Psoas muscle (tissue), 8 donors: ENCODE measurements at places on chromosomes 11 and 22.

- no peaks in the 10 kb centered on the region for H3K27me3 ChIP-seq
- H3K4me3 ChIP-seq, result peak overlapping the region; percentile 81
- DNase-seq, result no peak
- no peaks in the 10 kb centered on the region for H3K36me3 ChIP-seq
- H3K27ac ChIP-seq, result peak overlapping the region; percentile 96
Measured at GRCh38 chr11:34916843-34917770, 689 bp downstream of the PDHX start.

DNA sequence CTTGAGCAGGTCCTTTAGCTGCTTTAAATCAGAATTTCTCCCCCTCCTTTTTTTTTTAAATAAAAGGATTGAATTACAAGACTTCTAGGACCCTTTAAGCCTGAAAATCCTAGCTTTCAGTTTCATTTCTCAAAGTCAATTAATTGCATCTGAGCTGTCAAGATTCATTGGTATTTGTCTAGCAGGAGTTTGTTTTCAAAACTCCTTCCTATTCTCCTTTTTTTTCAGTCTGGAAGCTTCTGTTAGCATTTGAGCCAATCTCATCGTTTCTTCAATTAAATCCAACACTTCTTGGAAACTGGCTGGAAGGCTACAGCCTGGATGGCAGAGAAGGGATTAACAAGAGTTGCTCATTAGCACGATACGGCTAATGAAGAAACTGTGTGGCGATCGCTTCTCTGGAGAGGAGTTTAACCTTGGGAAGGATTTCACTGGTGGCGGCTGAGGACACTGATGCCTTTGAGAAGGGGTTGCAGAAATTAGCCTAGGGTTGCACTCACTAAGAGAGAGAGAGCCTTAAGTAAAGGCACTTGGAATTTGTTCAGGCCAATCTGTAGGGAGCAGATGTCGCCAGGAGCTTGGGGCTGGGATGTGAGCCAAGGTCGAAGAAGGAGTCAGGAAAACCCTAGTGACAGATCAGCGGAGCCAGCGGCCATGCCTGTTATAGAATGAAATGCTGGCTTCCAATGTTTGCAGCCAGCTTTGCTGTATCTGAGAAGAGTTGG is 43.8 kb upstream of the API5 start:
- H3K36me3 ChIP-seq, result no peaks in the 10 kb centered on the region
- H3K27ac ChIP-seq, result no peak overlapping the region
- no peak overlapping the region for H3K4me3 ChIP-seq
- DNase-seq, result peak; percentile 32
- H3K27me3 ChIP-seq, result no peaks in the 10 kb centered on the region

DNA sequence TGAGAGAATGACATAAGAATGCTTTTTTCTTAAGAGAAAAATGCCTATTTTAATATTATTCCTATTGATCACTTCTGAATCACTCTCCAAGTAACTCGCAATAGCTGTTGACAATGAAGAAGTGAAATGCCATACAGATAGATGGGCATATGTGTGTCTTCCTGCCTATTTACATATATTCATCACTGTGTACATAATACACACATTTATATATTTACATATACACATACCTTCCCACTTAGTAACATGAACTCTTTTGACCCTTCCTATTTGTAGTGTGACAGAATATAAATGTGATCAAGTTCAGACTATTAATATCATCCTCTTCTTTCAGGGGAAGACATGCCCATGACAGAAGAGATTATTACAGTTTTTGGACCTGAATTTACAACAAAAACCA is 756.7 kb downstream of the DLG2 start:
- peaks cover 9% of the 10 kb centered on the region for H3K4me1 ChIP-seq
- H3K27ac ChIP-seq, result no peak overlapping the region
- H3K36me3 ChIP-seq, result no peaks in the 10 kb centered on the region
- no peak for DNase-seq

DNA sequence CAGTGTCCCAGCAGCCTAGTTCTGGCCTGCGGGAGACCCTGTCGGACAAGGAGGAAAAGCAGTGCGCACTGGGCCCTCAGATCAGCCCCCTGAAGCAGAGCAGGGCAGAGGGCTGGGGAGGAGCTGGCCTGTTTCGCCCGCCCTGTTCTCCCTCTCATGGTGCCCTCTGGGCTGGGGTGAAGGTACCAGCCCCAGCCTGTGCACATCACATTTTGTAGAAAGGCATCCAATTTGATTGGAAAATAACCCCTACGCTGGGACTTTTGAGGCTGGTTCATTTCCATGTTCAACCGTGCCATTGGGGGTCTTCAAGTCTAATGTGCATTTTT is 832 bp upstream of the NAP1L4 start:
- H3K27me3 ChIP-seq, result no peaks in the 10 kb centered on the region
- H3K4me3 ChIP-seq, result peak overlapping the region; percentile 94
- peaks cover 44% of the 10 kb centered on the region for H3K4me1 ChIP-seq

- no peaks in the 10 kb centered on the region for H3K27me3 ChIP-seq
- H3K36me3 ChIP-seq, result no peaks in the 10 kb centered on the region
- H3K4me1 ChIP-seq, result peaks cover 11% of the 10 kb centered on the region
- H3K4me3 ChIP-seq, result peak overlapping the region; percentile 93
- no peak for DNase-seq
Measured at GRCh38 chr11:63985812-63986155, 454 bp upstream of the OTUB1 start.

GRCh38 chr11:78830277-78830819 is 255.7 kb upstream of the NARS2 start:
- no peaks in the 10 kb centered on the region for H3K4me1 ChIP-seq
- no peak for DNase-seq
- no peaks in the 10 kb centered on the region for H3K27me3 ChIP-seq
- H3K4me3 ChIP-seq, result no peak overlapping the region
- H3K36me3 ChIP-seq, result no peaks in the 10 kb centered on the region

GRCh38 chr11:44917741-44918140 is 32.9 kb downstream of the TP53I11 start:
- H3K4me1 ChIP-seq, result no peaks in the 10 kb centered on the region
- no peaks in the 10 kb centered on the region for H3K27me3 ChIP-seq
- no peak overlapping the region for H3K27ac ChIP-seq
- DNase-seq, result no peak
- no peaks in the 10 kb centered on the region for H3K36me3 ChIP-seq

GRCh38 chr22:18114976-18115652 is 4.5 kb downstream of the TUBA8 start:
- no peaks in the 10 kb centered on the region for H3K27me3 ChIP-seq
- H3K4me1 ChIP-seq, result peaks cover 84% of the 10 kb centered on the region
- H3K36me3 ChIP-seq, result no peaks in the 10 kb centered on the region
- no peak for DNase-seq

- H3K27me3 ChIP-seq, result no peaks in the 10 kb centered on the region
- no peak overlapping the region for H3K4me3 ChIP-seq
- H3K4me1 ChIP-seq, result peaks cover 3% of the 10 kb centered on the region
- no peaks in the 10 kb centered on the region for H3K36me3 ChIP-seq
- H3K27ac ChIP-seq, result no peak overlapping the region
Measured at GRCh38 chr11:73645121-73645969, 1.0 kb upstream of the PLEKHB1 start.

- H3K4me3 ChIP-seq, result no peak overlapping the region
- no peaks in the 10 kb centered on the region for H3K27me3 ChIP-seq
- H3K36me3 ChIP-seq, result no peaks in the 10 kb centered on the region
- H3K27ac ChIP-seq, result no peak overlapping the region
- no peaks in the 10 kb centered on the region for H3K4me1 ChIP-seq
Measured at GRCh38 chr11:106327134-106327533, 249.7 kb downstream of the AASDHPPT start.

GRCh38 chr11:23765682-23766252 is 731.1 kb upstream of the LUZP2 start:
- no peak overlapping the region for H3K27ac ChIP-seq
- H3K36me3 ChIP-seq, result no peaks in the 10 kb centered on the region
- H3K27me3 ChIP-seq, result no peaks in the 10 kb centered on the region
- DNase-seq, result no peak
- H3K4me1 ChIP-seq, result no peaks in the 10 kb centered on the region
- H3K4me3 ChIP-seq, result no peak overlapping the region

- no peaks in the 10 kb centered on the region for H3K36me3 ChIP-seq
- H3K4me3 ChIP-seq, result no peak overlapping the region
- H3K27me3 ChIP-seq, result no peaks in the 10 kb centered on the region
- no peaks in the 10 kb centered on the region for H3K4me1 ChIP-seq
- DNase-seq, result no peak
- no peak overlapping the region for H3K27ac ChIP-seq
Measured at GRCh38 chr22:23911318-23911980, 17.3 kb downstream of the MIF start.

DNA sequence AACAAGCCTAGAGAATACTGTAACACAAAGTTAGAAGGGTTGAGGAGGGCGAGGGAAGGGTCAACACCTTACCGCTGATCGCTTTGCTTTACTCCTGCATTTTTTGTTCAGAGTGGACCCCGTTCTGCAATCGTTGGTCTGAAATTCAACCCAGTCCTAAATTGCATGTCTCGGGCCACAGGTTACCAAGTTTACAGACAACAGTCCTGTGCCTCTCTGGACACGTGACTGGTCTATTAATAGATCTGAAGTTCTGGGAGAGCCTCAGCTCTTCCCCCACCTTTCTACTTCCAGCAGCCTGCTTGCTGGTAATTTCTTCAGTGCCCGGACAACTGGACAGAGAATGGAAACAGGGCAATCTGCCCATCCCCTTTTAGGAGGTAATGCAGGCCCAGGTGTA is 74.2 kb downstream of the STIM1 start:
- H3K27ac ChIP-seq, result peak overlapping the region; percentile 85
- H3K27me3 ChIP-seq, result no peaks in the 10 kb centered on the region
- H3K36me3 ChIP-seq, result no peaks in the 10 kb centered on the region

DNA sequence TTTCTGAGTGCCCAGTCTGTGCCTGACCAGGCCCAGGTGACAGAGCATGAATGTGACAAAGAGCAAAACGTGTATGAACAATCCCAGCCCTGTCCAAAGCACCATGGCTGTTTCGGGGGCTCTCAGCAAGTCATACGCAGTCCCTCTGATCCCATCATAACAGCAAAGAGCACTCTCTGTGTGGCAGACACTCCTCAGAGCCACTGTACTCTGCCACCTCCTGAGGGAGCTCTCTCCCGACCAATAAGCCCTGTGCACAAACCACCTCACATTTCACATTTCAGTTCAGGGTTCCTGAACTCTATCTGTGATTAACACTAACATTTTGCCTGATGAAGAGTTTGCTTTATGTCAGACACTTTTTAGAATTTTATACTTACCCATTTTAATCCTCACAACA is 6.6 kb downstream of the DGCR2 start:
- H3K27ac ChIP-seq, result no peak overlapping the region
- no peaks in the 10 kb centered on the region for H3K36me3 ChIP-seq
- H3K4me3 ChIP-seq, result no peak overlapping the region
- no peaks in the 10 kb centered on the region for H3K27me3 ChIP-seq

DNA sequence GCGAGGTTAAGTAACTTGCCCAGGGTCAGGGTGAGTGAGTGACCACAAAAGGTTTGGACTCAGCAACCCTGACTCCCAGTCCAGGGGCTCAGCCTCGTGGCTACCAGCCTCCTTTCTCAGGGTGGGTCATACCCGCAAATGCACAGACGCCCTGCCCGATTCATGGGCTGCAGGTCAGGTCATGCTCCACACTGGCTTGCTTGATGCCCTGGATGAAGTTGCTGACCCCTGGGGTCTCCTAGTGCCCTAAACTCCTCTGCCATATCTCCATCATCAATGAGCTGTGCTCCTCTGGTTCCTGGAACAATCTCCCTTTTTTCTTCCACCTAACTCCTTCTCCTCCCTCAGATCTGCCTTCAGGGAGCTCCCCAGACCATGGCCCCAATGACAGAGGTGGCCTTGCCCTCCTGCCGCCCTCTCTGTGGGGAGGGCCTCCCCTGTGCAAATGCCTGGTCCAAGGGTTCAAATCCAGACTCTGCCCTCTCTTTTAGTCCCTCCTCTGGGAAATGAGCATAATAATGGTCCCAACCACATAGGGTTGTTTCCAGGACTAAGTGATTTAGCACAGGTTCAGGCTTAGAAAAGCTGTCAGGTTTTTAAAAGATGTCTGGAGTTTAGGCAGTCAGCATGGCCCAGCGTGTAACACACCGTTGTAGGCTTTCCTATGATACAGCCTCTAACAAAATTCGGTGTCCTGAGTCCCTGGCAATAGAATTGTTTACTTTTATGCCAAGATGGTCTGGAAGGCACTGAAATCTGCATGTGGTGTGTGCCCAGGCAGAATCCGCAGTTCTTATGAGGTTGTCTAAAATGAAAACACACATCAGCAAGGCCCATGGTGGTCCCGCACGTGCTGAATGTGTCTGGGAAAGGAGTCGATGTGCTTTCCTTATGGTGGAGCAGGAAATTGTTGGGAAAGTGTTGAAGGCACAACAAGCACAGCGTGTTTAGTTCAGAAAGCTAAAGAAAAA is 63.6 kb downstream of the CD82 start:
- H3K27ac ChIP-seq, result no peak overlapping the region
- H3K36me3 ChIP-seq, result no peaks in the 10 kb centered on the region
- no peaks in the 10 kb centered on the region for H3K27me3 ChIP-seq
- H3K4me3 ChIP-seq, result no peak overlapping the region
- H3K4me1 ChIP-seq, result peaks cover 17% of the 10 kb centered on the region

DNA sequence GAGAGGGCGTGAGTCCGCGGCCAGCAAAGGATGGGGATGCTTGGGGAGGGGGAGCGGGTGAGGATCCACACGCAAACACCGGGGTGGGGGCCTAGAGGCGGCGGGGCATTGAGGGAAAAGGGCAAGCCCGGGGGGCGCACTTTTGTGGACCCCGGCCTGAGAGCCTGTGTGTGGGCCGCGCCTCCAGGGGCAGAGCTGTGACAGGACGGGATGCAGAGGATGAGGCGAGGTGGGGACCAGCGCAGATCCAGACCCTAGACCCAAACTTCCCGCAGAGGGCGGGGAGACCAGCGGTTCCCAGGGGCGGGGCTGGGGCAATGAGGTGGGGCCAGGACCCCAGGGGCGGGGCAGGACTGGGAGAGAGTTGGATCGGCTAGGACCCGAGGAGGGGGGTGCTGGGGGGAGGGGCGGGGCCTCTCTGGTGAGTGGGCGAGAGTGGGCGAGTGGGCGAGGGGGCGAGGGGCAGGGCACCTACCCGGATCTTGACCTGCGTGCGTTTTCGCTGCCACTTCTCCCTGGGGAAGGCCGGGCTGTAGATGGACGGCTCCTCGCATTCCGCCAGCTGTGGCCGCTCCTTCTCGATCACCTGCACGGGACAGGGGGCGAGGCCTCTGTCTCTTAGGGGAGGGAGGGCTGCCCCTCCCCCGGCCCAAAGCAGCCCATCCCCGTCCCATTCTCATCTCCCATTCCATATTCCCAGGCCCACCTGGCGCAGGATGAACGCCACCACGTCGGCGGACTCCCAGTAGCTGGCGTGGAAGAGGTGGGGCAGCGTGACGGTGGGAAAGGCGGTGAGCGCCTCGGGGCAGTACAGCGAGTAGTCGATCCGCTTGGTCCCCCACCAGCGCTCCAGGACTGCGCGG is 10.6 kb downstream of the PITPNM1 start:
- no peak for DNase-seq
- no peak overlapping the region for H3K27ac ChIP-seq
- H3K4me1 ChIP-seq, result no peaks in the 10 kb centered on the region
- no peak overlapping the region for H3K4me3 ChIP-seq
